ENCODE measurements at places on chromosomes 12 and 14.

DNA sequence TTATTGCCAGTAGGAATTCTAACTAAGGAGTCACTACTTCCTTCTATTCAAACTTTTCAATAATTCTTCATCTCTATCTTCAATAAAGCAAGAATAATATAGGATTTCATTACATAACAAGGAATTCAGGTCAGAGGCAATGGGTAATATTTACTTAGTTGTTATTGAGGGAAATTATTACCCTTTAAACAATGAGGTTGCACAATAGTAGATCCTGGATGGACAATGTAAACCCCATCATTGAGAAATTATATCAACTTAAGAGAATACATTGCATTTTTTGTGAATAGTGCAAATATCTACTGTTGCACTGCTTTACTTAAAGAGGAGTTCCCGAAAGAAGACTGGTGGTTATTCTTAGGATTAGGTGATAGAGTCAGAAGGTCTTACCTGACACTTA lies 43.8 kb downstream of the A2M start:
- no peak for DNase-seq

- no peak for DNase-seq
These were observed 86.3 kb upstream of the TBX3 start for GRCh38 chr12:114770323-114770722.

DNA sequence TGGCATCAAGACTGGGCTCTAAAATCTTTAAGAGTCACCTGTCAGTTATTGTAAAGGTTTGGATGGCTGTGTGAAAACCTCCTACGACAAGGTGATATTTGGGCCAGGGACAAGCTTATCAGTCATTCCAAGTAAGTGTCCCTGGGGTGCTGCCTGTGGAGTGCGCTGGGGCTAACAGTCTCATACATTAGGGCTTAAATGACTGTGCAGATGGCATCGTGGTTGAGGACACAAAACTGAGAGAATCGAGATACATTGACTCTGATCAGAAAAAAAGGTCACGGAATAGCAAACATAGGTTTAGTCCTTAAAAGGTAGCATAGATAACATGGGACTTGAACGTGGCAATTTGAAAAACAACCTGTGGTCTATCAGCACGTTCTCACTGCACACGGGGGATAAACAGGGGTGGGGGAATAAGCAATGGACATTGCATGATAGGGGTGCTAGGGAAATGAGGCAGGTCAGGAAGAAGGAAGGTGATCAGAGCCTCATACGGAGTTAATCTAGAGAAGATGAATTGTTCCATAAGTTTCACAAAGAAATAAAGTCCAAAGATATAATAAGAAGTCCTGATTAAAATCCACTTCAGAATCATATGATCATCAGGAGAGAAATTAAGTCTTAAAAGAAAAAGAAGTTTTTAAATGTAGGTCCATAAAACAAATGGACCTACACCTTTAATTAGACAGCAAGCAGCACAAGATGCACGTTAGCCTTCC lies 100.3 kb downstream of the DAD1 start:
- no peak for DNase-seq

DNA sequence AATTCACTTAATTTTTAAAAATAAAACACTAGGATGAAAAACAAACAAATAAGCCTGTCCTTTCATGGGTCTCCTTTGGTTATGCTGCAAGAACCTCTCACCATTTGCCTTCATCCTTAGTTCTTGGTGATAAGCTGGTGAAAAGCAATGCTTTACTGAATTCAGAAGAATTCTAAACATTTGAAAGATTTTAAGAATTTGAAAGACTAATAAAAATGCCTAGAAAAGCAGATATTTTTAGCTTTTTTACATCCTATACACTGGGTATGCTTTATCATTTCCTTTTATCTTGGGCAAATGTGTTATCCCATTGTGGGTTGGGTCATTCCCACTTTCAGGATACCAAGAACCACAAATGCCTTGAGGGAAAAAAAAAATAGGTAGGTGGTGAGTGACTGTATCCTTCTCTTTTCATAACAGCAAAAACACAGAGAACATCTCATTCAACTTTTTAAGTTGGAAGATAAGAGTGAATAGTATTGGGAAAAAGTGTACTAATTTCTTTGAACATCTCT lies 197.1 kb upstream of the ABCD2 start:
- DNase-seq: no peak

GRCh38 chr14:96181186-96182056 lies 23.2 kb upstream of the BDKRB2 start:
- DNase-seq: no peak
